NCI-H1417 (cell line): ENCODE measurements at places on chromosomes 7 and 10.

DNA sequence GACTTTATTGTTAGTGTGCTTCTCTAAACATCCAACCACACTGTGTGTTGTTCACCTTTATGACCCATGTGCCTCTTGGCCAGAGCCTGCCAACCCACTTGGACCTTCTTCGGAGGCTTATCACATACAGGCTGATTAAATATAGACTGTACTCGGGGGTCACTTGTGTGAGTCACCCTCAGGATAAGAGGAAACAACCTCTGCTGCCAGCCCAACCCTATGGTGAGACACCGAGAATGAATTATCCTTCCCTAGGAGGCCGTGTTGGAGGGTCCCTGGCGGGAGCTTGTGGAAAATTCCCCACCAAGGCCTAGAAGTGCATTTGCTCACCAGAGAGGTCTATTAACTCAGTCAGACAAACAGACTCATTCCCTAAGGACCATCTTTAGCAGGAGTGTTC lies 63.0 kb downstream of the FAS start:
- no peak for DNase-seq

GRCh38 chr10:32943395-32943794 lies 14.6 kb downstream of the ITGB1 start:
- no peak for DNase-seq

GRCh38 chr10:106424981-106425380 lies 739.5 kb downstream of the SORCS1 start:
- no peak for DNase-seq

DNA sequence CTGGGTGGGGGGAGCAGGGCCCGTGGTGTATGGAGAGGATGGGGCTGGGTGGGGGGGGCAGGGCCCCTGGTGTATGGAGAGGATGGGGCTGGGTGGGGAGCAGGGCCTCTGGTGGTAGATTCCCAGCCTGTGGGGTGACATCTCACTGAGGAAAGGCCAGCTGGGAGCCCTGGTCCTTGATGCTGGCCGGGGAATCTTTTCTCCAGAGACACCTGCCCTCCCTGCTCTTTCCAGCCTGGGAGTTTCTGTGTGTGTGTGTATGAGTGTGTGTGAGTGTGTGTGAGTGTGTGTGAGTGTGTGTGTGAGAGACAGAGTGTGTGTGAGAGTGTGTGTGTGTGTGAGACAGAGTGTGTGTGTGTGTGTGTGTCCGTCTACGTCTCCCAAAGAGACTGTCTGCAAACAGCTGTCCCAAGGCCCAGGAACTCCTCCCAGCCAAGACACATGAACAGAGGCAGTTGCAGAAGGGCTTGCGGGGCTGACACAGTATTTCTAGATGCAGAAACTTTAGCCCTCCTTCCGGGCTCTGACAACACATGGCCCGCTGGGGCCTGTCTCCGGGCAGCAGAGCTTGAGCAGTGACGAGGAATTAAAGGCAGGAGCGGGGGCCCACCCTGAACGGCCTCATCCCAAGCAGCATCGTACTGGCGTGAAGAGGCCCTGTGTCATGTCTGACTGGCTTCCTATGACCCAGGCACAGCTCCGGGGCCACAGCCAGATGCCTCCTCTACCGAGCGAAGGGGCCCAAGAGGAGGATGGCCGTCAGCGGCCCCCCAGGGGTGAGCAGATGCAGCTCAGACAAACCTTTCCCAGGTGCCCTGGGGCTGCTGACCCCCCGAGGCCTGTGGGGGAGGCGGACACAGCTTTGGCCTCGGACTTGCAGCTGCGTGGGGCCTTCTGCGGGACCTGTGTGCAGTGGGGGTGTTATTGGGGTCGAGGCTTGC lies 24.3 kb downstream of the FAM20C start:
- no peak for DNase-seq

- no peak for DNase-seq
Observed at GRCh38 chr10:117094856-117095255, 43.2 kb downstream of the VAX1 start.

GRCh38 chr7:37286454-37286832 lies 162.2 kb downstream of the ELMO1 start:
- DNase-seq, result no peak

DNA sequence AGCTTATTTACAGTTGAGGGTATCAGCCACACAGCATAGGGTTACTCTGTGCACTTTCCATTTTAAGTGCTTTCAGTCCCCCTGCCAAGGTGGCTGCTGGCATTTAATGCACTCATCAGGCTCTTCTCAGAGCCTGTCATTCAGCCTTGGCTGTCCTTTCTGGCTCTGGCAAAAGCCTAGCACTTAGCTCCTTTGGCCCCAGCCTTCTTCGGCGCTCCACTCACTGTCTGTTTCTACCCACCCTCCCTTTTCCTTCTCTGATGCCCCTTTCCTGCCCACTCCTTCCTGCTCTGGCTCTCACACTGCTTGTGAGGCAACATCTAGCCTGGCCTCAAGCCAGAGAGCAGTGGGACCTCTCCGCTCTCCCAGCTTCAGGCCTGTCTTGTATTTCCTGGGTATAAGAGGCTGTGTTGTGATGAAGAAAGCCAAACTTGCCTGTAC lies 60.2 kb downstream of the WIPF3 start:
- DNase-seq, result no peak

DNA sequence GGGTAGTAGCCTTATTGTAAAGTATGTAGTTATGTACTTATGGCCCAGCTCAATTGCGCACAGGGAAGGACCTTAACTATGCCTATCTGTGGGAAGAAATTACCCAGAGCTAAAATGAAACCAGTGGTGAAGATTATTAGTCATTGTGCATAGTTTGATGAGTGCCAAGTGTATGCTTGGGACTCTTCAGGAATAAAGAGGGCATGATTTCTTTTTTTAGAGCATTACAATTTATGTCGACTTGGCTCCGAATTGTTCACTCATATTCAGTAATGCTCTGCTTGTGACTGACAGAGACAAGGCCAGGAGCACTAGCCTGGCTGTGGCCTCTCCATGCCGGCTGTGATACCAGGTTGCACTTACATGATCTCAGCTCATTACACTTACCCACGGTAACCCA lies 269.5 kb downstream of the TRIL start:
- DNase-seq, result no peak

- DNase-seq, result no peak
Observed at GRCh38 chr10:62233356-62234076, 35.1 kb downstream of the RTKN2 start.

DNA sequence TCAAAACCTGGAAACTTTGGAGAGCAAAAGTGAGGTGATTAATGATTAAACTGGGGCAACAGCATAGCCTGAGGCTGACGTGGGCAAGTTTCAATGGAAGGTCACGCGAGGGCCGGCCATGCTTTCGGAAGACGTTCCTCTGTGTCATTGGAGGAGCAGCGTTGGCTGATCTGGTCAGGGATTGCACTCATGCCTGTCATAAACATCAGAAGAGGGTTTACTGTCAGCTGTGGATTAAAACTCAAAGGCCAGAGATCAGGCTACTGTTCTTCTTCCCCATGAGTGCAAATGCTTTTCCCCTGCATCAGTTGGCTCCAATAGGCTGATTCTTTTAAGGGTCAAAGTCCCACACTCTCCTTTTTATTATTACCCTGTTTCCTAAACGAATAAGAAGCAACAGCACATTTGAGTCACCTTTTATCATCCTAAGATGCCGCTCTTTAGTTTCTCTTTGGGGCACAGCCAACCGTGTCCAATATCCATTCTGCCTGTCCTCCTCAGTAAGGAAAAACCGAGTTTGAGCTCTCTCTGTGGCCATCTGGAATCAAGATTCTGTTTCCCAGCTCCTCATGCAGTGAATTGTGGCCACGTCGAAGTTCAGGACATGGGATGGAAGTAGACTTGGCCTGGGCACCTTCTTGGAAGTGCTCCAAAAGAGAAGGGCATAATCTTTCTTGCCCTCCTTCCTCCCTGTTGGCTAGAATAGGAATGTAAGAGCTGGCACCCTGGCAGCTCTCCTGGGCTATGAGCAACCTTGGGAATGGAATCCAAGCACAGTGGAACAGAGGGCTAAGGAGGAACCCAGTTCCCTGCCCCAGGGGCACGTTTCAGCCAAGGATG lies 62.5 kb upstream of the INSIG1 start:
- DNase-seq, result no peak

DNA sequence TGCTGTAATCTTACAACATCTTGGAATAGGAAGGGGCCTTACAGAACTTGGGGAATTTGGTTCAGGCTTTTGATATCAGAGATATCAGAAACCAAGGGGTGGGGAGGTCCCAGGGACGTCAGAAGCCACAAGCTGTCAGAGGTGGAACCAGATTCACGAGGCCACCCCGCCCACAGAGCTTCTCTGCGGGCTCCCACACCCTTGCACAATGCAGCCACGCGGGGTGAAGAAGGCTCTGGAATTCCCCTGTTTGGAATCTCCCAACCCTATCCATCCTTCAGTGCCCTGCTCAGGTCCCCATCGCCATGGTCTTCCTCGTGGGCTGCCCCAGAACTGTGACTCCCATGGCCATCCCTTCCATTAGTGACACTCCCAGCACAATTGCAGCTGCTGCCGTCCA lies 247.1 kb upstream of the SHH start:
- no peak for DNase-seq

- DNase-seq, result no peak
Observed at GRCh38 chr10:77201135-77202106, 436.2 kb downstream of the KCNMA1 start.

DNA sequence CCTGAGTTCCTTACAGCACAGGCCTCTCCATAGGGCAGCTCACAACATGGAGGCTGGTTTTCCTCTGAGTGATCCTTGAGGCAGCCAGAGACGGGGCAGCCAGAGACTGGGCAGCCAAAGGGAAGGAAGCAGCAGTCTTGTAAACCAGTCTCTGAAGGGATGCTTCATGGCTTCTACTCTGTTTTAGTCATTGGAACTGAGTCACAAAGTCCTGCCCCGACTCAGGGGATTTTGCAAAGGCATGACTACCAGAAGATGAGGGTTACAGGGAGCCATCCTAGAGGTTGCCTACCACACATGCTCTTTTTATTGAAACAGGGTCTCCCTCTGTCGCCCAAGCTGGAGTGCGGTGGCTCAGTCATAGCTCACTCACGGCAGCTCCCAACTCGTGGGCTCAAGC lies 44.4 kb upstream of the COMMD3 start:
- DNase-seq, result no peak

GRCh38 chr10:18400906-18401245 lies 250.5 kb downstream of the NSUN6 start:
- DNase-seq, result peak; percentile 2

DNA sequence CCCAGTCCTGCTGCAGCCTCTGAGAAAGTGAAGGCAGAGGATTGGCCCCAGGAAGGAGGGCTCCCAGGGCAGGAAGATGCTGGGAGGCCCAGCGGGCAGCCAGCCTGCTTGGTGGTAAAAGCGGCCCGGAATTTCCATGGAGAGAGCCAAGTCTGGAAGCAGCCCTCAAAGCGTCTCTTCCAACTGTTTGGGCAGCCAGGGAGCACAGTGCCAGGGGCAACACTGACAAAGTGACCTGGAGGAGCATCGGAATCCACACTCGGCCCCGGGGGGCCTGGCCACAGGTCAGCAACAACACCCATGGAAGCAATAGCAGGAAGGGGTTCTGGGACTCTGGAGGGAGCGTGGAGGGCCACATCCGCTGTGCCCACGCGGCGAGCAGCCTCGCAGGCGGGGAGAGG lies 63.2 kb upstream of the FGFR2 start:
- no peak for DNase-seq

DNA sequence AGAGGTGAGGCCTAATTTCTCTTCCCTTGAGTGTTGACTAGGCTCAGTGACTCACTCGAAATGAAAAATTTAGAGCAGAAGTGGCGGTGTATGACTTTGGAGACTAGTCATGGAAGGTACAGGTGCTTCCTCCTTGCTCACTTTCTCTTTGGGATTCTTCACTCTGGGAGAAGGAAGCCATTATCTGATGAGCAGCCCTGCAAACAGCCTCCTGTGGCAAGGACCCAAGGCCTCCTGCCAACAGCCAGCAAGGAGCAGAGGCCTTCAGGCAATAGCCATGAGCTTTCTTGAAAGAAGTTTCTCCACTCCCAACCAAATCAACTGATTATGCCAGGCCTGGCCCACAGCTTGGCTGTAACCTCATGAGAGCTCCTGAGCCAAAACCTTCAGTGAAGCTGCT lies 369.6 kb upstream of the VWC2 start:
- DNase-seq, result no peak

DNA sequence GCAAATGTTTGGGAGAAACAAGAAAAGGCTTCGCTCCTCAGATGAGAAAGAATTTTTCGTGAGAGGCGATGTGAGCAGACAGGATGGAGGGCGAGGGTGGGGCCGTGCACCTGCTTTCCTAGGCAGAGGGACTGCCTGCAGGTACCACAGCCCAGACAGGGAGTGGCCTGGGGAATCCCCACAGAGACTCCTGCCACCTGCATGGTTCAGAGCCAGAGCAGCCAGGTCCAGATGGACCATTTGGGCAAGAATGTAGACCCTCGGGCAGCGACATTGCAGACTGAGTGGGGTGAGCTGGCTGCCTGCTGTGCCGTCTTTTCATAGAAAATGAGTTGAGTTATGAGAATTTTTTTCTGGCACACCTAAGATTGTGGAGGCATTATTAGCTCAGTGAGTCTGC lies 216.8 kb downstream of the SNX10 start:
- DNase-seq, result peak; percentile 94
